Stimulated activated naive CD8-positive, alpha-beta T cell treated with anti-CD3 and anti-CD28 coated beads, Interleukin-15, Interleukin-2, amounts not matched to agents 100 U/mL and 50 U/mL, for 24 hours (primary cell): ENCODE measurements at places on chromosomes 2 and 18.

DNA sequence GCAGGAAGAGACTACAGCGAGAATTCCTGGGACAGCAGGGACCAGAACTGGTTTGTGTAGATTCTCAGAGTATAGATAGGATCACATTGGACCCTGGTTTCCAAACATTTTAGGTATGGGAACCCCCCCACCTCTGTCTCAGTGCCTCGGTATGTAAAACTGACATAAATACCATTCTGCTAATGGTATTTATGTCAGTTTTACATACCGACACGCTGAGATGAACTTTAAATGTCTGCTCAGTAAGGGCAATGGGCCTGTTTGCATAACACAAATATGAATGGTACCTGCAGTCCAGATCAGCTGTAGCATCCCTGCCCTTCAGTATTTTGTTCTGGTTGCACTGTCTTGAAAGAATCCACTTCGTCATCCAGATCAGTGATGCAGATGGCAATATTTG is 73.2 kb downstream of the WDSUB1 start:
- DNase-seq: no peak

DNA sequence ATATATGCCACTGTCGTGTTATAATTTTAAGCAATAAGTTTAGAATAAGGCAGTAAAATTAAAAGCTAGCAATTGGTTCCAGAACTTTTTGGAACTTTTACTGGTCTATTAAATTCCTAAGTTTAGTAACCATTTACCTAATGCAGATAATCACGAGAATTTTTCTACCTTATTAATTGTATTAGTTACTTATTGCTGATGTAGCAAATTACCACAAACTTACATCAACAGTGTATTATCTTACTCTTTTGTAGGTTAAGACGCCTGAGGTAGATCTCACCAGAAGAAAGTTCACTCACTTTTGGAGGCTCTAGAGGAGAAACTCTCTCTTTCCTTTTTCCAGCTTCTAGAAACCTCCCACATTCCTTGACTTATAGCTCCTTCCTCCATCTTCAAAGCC is 14.0 kb upstream of the UBE2E3 start:
- no peak for DNase-seq

- DNase-seq: no peak
Observed at GRCh38 chr18:52439457-52439856, 99.5 kb downstream of the DCC start.

- no peak for DNase-seq
Observed at GRCh38 chr2:218323526-218324472, 31.5 kb upstream of the TMBIM1 start.
